Kidney glomerular epithelial cell (primary cell): ENCODE measurements at places on chromosomes 1 and 21.
A peak's percentile ranks its signal among the peaks of the same experiment; 100 is the strongest.

GRCh38 chr1:22077728-22078127 lies 25.2 kb downstream of the CDC42 start:
- DNase-seq: peak; percentile 2

- no peak for DNase-seq
Observed at GRCh38 chr1:71157151-71157550, 76.3 kb upstream of the ZRANB2 start.

DNA sequence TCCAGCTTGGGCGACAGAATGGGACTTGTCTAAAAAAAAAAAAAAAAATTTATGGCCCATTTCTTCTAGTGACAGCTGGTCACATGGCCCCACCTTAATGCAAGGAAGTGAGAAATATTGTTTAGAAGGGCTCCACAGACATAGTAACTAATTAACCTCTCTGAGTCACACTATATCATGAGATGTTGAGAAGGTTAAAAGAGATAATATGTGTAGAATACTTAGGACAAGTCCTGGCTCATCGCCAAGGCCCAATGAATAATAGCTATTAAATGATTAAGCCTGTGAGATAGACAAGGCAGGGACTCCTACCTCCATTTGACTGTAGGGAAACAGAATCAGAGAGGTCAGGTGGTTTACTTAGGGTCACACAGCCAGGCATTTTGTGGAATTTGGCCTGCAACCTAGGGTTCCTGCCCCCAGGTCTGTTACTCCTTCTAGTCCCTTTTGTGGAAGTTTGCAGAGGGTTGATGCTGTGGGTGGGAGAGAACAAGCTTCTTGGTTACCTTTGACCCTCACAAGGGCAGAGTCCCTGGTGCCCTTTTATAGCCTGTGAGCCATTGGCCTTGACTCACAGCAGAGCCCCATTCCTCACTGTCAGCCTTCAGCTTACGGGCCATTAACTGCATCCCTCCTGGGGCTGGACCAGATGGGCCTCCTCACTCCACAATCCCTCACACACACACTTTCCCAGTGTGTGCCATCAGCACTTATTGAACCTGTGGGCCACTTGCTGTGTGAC lies 48.5 kb downstream of the OPRD1 start:
- peak; percentile 92 for DNase-seq

DNA sequence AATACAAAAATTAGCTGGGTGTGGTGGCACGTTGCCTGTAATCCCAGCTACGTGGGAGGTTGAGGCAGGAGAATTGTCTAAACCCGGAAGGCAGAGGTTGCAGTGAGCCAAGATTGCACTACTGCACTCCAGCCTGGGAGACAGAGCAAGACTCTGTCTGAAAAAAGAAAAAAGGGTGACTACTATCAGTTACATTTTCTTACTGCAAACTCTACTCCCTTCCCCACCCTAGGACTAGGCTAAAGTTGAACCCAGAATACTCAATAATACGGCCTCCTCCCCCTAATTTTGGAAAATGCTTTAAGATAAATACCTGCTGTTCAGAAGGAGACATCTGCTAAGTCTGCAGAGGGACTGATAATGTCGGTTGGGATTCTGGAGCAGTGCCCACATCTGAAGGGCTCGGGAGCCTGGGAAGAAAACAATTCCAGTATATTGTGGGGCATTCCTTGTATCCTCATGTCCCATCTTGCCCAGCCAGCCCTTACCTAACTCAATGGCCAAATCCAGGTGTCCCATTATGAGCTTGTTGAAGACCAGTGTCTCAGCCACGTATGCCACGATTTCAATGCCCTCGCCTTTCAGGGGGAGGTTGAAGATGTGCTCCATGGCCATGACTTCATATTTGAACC lies 89.7 kb downstream of the ADCY10 start:
- no peak for DNase-seq

GRCh38 chr1:76285578-76286135 lies 211.1 kb downstream of the ST6GALNAC3 start:
- DNase-seq: no peak

DNA sequence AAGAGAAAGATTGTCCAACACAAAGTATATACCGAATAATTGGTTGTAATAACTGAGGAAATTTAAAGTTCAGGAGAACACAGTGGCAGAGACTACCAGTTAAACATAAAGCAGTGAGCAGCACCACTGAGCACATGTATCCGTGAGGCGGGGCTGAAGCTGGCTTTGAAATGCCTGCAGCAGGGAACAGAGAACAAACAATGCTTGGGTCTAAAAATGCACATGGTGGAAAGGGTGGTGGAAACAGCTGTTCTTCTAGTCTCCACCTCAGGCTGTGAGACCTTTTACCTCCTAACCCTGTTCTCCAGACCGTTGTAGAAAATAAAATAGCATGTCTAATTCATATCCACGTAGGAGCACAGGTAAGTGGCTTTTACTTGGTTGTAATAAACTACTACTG lies 7.7 kb upstream of the GNG4 start:
- DNase-seq: no peak

GRCh38 chr1:202305168-202305567 lies 36.6 kb downstream of the UBE2T start:
- no peak for DNase-seq

DNA sequence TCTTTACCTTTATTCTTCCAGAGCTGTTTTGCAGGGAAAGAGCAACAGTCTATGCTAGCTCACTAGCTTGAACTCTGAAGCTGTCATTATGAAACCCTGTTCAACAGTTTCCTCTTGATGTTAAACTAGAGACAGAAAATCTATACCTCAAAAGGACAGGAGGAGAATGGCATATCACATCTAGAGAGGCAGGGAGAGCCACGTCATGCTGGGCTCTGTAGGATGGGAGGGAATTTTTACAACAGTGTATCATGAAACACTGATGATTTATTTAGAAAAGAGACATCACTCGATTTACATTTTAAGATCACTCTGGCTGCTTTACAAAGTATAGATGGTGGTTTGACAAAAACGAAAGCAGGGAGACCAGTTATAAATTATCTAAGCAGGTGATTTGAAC lies 224.9 kb upstream of the COA6 start:
- DNase-seq: no peak

DNA sequence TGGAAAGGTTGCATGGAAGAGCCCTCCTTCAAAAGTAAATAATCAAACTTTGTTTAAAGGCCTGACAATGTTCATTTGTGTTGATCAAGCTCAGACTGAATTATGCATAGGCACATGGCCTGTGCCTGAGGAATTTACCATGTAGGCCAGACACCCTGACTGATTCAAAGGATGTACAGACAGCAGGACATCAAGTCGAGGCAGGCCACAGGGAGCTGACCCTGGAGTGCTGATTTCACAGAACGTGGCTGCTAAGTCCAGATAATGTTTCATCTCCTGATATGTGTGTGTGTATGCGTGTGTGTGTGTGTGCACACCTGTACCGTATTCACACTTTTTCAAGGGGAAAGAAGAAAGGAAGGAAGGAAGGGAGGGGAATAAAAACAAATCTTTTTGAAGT lies 34.1 kb downstream of the NAV1 start:
- no peak for DNase-seq

DNA sequence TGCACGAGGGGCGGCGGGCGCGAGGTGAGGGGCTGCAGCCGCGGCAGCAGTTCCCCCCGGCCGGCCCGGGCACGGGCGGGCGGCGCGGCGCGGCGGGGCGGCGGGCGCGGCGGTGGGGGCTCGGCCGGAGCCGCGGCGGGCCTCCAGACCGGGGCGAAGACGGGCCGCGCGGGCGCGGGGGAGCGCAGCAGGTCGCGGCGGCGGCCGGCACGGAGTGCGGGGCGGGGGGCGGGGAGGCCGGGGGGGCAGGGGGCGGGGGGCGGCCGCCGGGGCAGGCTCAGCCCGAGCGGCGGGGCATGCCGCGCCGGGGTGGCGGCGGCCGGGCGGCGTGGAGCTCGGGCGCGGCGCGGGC lies 311 bp downstream of the IRF2BP2 start:
- peak; percentile 31 for DNase-seq

DNA sequence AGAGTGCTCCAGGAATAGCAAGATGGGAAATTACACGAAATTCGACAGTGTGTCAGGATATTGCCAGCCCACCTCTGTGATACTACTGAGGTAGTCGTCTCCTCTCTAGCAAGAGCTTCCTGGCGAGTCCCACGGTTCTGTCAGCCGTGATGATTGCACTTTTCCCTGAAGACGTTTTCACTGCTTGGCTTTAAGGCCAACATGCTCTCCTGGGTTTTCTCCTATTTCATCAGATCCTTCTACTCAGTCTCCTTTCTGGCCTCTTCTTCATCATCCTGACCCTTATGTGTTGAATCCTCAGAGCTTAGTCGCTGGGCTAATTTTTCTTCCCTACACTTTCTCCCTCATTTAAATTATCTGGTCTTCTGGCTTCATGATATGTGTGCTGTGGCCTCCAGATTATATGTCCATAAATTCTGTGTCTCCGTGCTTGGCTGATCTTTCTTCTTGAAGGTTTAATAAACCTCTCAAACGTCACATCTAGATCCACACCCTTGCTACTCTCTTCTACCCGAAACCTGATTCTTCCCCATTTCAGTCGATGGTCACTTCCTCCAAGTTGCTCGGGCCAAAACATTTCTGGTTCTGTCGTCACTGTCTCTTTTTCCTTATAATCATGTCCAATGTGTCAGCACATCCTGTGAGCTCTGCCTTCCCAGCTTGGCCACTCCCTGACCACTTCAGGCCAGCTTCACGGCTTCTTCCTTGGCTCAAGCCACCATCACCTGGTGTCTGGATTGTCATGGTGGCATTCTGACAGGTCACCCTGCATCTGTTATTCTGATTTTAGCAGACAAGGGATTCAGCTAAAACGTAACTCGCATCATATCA lies 12.2 kb downstream of the OR2B11 start:
- no peak for DNase-seq

GRCh38 chr21:41207401-41208375 lies 39.7 kb downstream of the BACE2 start:
- DNase-seq: peak; percentile 83

GRCh38 chr1:79694241-79694640 lies 687.7 kb upstream of the ADGRL4 start:
- DNase-seq: no peak

DNA sequence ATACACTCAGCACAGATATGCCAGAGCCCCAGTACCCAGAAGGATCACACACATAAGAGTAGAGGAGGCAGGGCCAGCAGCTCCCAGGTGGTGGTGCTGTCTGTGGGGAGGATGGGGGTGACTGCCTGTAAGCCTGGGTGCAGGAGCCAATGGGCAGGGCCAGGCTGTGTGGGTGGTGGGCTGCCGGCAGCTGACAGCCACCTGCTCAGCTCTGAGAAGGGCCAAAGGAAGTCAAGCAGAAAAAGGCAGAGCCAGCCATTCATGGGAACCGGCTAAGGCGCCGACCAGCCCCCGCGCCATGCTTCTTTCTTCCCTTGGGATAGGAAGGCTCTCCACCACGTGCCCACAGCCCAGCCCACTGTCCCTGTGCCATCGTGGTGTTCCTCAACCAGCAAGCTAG lies 14.1 kb downstream of the PIK3C2B start:
- no peak for DNase-seq

GRCh38 chr1:220426989-220427388 lies 100.9 kb upstream of the MARK1 start:
- no peak for DNase-seq
